Endothelial cell (in vitro differentiated cells): ENCODE measurements at places on chromosomes 2 and 18. TPM values are rescaled to one million over a fixed set of nuclear protein-coding genes. Genes with fewer than 3 reads are reported as not detected.

Gene C1QL2
- total RNA-seq: not detected

Gene SMAD2
- total RNA-seq: 150 TPM

Gene RGPD3
- 0.15 TPM for total RNA-seq

Gene PARD6G
- total RNA-seq: 10.4 TPM

Gene NT5C1B
- total RNA-seq: not detected

Gene CD207
- total RNA-seq: 0.74 TPM

Gene MYO3B
- total RNA-seq: 1.3 TPM

Gene CYTIP
- total RNA-seq: not detected

Gene DCDC2C
- total RNA-seq: not detected

Gene ANKRD30B
- total RNA-seq: not detected

Gene TANC1
- total RNA-seq: 84.1 TPM

GRCh38 chr2:240560084-240560479 is at the start of gene DUSP28:
Gene DUSP28 (plus strand): TSS chr2:240560357. CDS start chr2:240560685, 328 bp downstream.
- DNase-seq: peak; percentile 81
- H3K36me3 ChIP-seq: peaks cover 9% of the 10 kb centered on the region
- H3K27me3 ChIP-seq: peaks cover 21% of the 10 kb centered on the region
- peak within 1 kb of the TSS; percentile 92 for H3K4me3 ChIP-seq
- H3K27ac ChIP-seq: no peak within 1 kb of the TSS

- peaks cover 12% of the 10 kb centered on the region for H3K4me1 ChIP-seq
- H3K27ac ChIP-seq: no peak overlapping the region
- no peaks in the 10 kb centered on the region for H3K36me3 ChIP-seq
- H3K27me3 ChIP-seq: no peaks in the 10 kb centered on the region
- no peak overlapping the region for H3K4me3 ChIP-seq
- DNase-seq: no peak
These were observed 35.0 kb downstream of the NEDD4L start for GRCh38 chr18:58078889-58079573.

GRCh38 chr18:23540867-23541266 is 37.6 kb downstream of the RMC1 start:
- H3K4me3 ChIP-seq: no peak overlapping the region
- DNase-seq: no peak
- H3K36me3 ChIP-seq: peaks cover 35% of the 10 kb centered on the region
- no peaks in the 10 kb centered on the region for H3K4me1 ChIP-seq

DNA sequence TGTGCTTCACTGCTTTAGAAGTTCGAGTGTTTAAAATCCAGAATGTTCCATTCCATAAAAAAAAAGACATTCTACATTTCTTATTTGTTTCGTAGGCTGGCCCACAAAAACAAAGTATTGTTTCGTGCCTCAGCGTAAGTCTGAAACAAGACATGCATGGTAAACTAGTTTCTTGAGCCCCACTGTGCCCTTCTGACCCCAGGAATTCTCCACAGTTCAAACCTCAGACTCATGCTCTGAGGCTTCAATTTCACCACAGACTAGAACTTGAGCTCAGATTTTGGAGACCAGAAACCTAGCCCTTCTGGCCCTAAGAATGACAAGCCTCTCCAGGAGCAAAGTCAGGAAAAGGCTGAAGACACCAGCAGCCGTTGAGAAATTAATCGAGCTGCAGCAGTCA is 151.5 kb downstream of the SLC8A1 start:
- no peak overlapping the region for H3K4me3 ChIP-seq
- no peak for DNase-seq
- no peak overlapping the region for H3K27ac ChIP-seq
- no peaks in the 10 kb centered on the region for H3K36me3 ChIP-seq
- H3K4me1 ChIP-seq: peaks cover 6% of the 10 kb centered on the region

GRCh38 chr18:76522122-76522503 is 27.1 kb upstream of the ZNF516 start:
- peak overlapping the region; percentile 79 for H3K27ac ChIP-seq
- peaks cover 4% of the 10 kb centered on the region for H3K27me3 ChIP-seq
- DNase-seq: peak; percentile 28
- H3K4me1 ChIP-seq: peaks cover 43% of the 10 kb centered on the region
- H3K4me3 ChIP-seq: no peak overlapping the region
- H3K36me3 ChIP-seq: no peaks in the 10 kb centered on the region

DNA sequence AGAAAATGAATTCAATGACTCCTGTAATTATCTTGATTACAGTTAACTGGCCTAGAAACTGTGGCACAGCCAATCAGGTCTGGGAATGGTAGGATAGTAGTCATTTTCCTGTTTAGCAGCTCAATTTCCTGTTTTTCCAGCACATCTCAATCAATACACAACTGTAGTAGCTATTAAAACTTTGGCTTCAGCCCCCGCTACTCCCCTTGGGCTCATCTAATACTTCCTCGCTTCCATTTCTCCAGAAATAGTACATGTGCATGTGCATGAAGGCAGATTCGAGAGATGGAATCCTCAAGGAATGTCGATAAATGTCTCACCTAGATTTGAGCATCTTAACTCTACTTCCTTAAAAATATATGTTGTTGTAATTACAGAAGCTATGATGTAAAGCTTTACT is 9.7 kb downstream of the COBLL1 start:
- H3K36me3 ChIP-seq: no peaks in the 10 kb centered on the region
- no peak overlapping the region for H3K4me3 ChIP-seq
- DNase-seq: no peak
- H3K4me1 ChIP-seq: peaks cover 7% of the 10 kb centered on the region
- H3K27me3 ChIP-seq: no peaks in the 10 kb centered on the region

GRCh38 chr2:197904446-197904845 is 100.1 kb downstream of the PLCL1 start:
- no peak overlapping the region for H3K27ac ChIP-seq
- H3K36me3 ChIP-seq: no peaks in the 10 kb centered on the region
- no peak for DNase-seq
- no peak overlapping the region for H3K4me3 ChIP-seq

DNA sequence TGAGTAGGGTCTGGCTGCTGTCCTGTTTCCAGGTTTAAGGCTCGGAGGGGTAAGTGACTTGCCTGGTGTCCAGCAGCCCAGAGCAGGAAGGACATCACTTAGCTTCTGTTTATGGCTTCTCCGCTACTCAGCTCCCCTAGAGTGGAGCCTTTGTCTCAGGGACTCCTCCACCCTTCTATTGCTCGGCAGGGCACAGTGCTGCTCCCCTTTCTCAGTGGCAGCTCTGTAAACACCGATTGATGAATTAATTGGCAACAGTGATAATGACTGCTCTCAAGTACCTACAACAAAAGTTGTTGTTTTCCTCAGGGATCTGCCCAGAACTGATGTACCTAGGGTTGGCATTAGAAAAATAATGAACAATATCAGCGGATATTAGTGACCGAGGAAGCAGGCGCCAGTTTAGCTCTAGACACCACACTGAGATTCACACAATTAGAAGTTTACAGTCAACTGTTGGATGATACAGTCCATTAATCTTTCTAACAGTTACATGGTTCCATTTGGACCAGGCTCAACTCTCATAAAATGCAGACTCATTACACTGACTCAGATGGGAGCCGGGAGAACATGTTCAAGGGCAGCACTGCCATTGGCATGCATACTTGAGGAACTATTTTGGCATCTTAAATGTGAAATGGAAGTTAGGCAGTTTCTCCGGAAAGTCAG is 265.7 kb downstream of the MTX2 start:
- DNase-seq: no peak
- H3K4me1 ChIP-seq: peaks cover 54% of the 10 kb centered on the region
- H3K36me3 ChIP-seq: no peaks in the 10 kb centered on the region
- no peak overlapping the region for H3K27ac ChIP-seq
- H3K27me3 ChIP-seq: peaks cover 1% of the 10 kb centered on the region

DNA sequence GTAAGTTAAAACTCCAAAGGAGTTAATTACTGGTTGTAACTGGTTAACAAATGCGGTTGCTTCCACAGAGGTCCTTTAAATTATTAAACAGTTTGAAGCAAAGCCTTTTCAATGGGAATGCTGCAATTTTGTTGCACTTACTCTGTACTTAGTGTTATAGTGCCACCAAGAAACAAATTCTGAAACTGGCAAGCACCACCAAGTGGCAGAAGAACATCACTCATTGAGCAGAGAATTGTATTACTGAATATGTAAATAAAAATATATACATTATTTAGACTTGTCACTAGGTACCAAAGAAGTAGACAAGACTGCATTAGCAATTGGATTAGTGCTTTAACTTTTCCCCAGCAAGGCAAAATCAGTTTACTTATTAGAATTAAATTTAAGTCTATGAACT is 2.6 kb upstream of the TMEFF2 start:
- H3K27me3 ChIP-seq: peaks cover 27% of the 10 kb centered on the region
- no peaks in the 10 kb centered on the region for H3K36me3 ChIP-seq
- no peak overlapping the region for H3K27ac ChIP-seq
- H3K4me1 ChIP-seq: peaks cover 16% of the 10 kb centered on the region
- H3K4me3 ChIP-seq: no peak overlapping the region

GRCh38 chr2:160491911-160492371 is 1.7 kb downstream of the RBMS1 start:
- peak overlapping the region; percentile 96 for H3K4me3 ChIP-seq
- peaks cover 6% of the 10 kb centered on the region for H3K27me3 ChIP-seq
- peaks cover 5% of the 10 kb centered on the region for H3K36me3 ChIP-seq

DNA sequence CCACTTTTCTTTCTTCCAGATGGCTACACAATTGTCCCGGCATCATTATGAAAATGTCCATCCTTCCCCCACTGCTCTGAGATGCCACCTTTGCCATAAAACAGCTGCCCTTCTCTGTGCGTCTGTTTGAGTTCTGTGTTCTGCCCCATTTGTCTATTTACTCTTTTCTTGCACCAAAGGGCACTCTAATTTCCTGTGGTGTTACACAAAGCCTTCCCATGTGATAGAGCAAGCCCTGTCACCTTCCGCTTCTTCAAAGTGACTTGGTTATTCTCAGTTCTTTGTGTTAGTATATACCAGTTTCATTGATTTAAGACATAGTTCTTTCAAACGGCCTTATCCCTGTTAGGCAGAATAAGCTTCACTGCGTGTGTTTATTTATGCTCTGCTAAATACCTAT is 84.1 kb downstream of the FBXO15 start:
- no peaks in the 10 kb centered on the region for H3K36me3 ChIP-seq
- no peaks in the 10 kb centered on the region for H3K4me1 ChIP-seq
- peaks cover 8% of the 10 kb centered on the region for H3K27me3 ChIP-seq
- no peak overlapping the region for H3K27ac ChIP-seq

- H3K36me3 ChIP-seq: peaks cover under 1% of the 10 kb centered on the region
- no peak for DNase-seq
- H3K27me3 ChIP-seq: peaks cover 2% of the 10 kb centered on the region
These were observed 3.7 kb upstream of the ZNF638 start for GRCh38 chr2:71327916-71328315.

GRCh38 chr2:62675062-62675461 is 30.5 kb upstream of the EHBP1 start:
- no peak overlapping the region for H3K4me3 ChIP-seq
- no peak for DNase-seq
- H3K36me3 ChIP-seq: no peaks in the 10 kb centered on the region
- no peak overlapping the region for H3K27ac ChIP-seq
- H3K4me1 ChIP-seq: no peaks in the 10 kb centered on the region

DNA sequence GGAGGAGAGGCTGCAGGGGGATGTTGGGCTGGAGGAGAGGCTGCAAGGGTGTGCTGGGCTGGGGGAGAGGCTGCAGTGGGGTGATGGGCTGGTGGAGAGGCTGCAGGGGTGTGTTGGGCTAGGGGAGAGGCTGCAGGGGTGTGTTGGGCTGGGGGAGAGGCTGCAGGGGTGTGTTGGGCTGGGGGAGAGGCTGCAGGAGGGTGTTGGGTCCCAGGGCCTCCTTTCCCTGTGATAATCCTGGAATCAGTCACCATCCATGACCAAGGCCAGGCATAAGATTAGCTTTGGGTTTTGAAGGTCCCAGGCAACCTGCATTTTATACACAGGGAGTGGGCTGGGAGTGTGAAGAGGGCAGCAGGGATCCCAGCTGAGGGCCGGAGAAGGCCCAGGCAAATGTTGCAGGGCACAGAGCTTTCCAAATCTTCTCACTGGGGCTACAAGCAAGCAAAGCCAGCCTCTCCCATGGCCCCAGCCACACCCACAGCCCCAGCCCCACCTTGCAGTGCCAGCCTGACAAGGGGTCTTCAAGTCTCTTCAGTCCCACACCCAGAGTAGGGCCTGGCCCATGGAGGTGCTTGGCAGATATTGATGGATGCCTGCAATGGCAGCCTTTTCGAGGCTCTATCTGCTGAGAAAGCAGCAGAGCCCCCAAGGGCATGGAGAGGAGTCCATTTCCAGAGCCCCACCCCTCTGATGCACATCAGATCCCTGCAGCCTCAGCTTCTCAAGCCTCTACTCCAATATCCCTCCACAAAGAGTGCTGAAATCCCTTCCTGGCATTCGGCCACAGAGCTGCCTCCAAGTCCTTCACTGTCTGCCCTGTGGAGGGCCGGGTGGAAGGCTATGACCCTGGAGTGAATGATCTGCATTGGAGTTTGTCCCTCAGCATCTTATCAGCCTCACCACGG is 50.3 kb upstream of the GLI2 start:
- no peaks in the 10 kb centered on the region for H3K36me3 ChIP-seq
- no peak overlapping the region for H3K4me3 ChIP-seq
- H3K27ac ChIP-seq: no peak overlapping the region
- no peak for DNase-seq
- no peaks in the 10 kb centered on the region for H3K4me1 ChIP-seq

GRCh38 chr2:38856165-38856564 is 19.6 kb downstream of the DHX57 start:
- no peak overlapping the region for H3K27ac ChIP-seq
- H3K27me3 ChIP-seq: no peaks in the 10 kb centered on the region
- no peak overlapping the region for H3K4me3 ChIP-seq
- H3K4me1 ChIP-seq: no peaks in the 10 kb centered on the region
- DNase-seq: no peak

DNA sequence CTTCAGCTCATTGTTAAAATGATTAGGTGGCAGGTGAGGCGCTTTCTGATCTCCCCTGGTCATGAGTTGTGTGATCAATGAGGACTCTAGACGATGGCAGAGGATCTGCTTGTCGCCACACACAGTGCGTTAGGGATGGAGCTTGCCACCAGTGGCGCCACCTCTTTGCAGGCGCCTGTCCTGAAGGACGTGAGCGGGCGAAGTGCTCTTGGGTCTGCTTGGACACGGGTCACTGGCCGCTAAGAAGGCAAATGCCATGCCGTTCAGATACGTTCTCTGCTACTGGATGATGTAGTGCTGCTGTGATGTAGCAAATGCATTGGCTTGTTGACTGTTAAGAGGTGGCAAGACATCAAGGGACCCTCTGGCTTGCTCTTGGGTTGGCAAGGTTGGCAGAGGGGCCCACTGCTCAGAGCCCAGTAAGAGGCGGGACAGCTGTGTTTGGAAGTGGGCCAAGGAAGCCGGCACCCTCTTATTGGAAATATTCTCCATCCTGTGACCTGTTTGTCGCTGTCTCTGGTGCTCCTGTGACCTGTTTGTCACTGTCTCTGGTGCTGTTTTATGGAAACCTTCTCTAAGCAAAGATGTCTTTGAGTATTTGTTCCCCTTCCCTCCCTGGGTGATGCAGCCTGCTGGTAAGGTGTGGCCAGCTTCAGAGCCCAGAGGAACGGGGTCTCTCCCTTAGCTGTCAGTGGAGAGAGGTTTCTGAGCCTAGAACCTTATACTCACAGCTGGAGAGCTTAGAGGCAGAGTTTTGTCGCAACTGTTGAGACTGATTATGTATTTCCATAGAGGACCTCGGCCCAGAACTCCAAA is 14.6 kb downstream of the LDLRAD4 start:
- no peak for DNase-seq
- H3K4me1 ChIP-seq: no peaks in the 10 kb centered on the region
- peaks cover 4% of the 10 kb centered on the region for H3K27me3 ChIP-seq
- no peak overlapping the region for H3K27ac ChIP-seq
